ENCODE measurements at places on chromosomes 5 and 9. TPM values are rescaled to one million over a fixed set of nuclear protein-coding genes. Genes with fewer than 3 reads are reported as not detected.

SAXO1 gene
- total RNA-seq = 0.10 TPM

ADRB2 gene
- total RNA-seq = 27.5 TPM

ISCA1 gene
- total RNA-seq = 72.6 TPM

PCDHAC1 gene
- total RNA-seq = not detected

IFNK gene
- not detected for total RNA-seq

ADCY2 gene
- total RNA-seq = under 0.01 TPM

BARHL1 gene
- not detected for total RNA-seq

Measured in mononuclear cell (primary cell).